ENCODE measurements at places on chromosomes 12 and 14.

DNA sequence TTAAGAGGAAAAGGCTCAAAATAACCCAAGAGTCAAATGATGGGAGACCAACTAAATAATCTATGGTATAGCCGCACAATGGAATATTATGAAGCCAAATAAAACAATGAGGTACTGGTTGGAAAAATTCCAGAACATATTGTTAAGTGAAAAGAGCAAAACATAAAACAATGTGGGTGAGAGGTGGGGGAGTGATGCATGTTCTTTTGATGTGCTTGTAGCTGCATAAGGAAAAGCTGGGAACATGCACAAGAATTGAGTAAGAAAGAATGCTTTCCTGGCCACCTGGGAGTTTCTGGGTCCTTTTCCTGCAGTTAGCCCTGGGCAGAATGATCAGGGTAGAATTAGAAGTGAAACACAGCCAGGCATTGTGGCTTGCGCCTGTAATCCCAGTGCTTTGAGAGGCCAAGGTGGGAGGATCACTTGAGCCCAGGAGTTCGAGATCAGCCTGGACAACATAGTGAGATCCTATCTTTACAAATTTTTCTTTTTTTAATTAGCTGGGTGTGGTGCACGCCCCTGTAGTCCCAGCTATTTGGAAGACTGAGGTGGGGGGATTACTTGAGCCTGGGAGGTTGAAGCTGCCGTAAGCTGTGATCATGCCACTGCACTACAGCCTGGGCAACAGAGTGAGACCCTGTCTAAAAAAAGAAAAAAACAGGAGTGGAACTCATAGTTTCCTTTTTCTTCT is 7.9 kb downstream of the ABCB9 start:
- DNase-seq = no peak

GRCh38 chr14:30143627-30144026 is 216.0 kb upstream of the PRKD1 start:
- no peak for DNase-seq

- DNase-seq = no peak
Observed at GRCh38 chr12:131830914-131831571, 2.9 kb downstream of the MMP17 start.

DNA sequence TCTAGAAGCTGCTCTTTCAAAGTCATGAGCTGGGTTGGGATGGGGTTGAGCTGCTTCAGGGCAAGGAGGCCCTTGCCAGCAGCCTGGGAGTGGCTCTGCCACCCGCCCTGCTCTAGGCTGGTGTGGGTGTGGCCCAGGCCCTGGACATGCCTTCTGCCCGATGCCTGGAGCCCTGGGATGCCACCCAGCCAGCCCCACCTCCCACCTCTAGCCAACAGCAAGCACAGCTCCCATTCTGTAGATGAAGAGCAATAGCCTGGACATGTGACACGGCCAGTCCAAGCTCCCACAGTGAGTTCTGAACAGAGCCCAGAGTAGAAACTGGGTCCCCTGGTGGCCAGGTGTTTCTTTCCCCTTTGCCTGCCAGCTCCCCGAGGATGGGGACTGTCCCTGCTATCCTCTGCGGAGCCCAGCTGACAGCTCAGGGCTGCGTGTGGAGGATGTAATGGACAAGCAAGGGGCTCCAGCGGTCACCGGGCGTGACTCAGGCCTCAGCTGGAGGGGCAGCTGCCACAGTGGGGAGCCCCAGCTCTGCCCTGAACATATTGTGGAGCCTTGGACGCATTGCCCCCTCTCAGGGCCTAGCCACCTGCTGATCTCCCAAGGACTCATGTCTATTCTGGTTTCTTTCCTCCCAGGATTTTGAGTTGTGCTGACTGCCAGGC is 165.2 kb downstream of the TSPAN9 start:
- DNase-seq = no peak

DNA sequence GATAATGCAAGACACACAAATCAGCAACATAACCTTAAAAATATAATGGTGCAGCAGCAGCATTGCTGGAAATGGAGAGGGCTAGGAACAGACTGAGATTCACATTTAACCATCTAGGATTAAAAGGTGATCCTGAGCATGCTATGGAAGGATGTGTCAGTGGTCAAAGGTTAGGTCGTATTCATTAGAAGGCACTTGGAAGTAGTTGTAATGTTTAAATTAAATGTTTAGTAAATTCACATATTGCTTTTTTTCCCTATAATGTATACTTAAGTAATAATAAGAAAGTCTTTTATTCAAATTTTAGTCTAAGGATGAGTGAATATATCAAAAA is 368.6 kb upstream of the PDE3A start:
- DNase-seq = no peak

GRCh38 chr14:39015360-39015961 is 87.6 kb downstream of the SEC23A start:
- peak; percentile 12 for DNase-seq

GRCh38 chr12:50401500-50402081 is 906 bp downstream of the LARP4 start:
- DNase-seq = no peak
